ENCODE measurements at places on chromosomes 1 and 21. TPM values are rescaled to one million over a fixed set of nuclear protein-coding genes. Genes with fewer than 3 reads are reported as not detected.

The SEC16B gene
- total RNA-seq: 2.9 TPM

The ALDH4A1 gene
- 24.1 TPM for total RNA-seq

The KRTAP10-4 gene
- total RNA-seq: not detected

The KCND3 gene
- total RNA-seq: 11.1 TPM

The B3GALT6 gene
- total RNA-seq: 7.8 TPM

The OR2L2 gene
- not detected for total RNA-seq

The SPRR3 gene
- not detected for total RNA-seq

The TCHHL1 gene
- not detected for total RNA-seq

The GNAT2 gene
- not detected for total RNA-seq

The VPS13D gene
- total RNA-seq: 110 TPM

The CBR1 gene
- 55.6 TPM for total RNA-seq

The CRP gene
- not detected for total RNA-seq

The ORC1 gene
- total RNA-seq: 0.19 TPM

The LEFTY2 gene
- not detected for total RNA-seq

The OR6K3 gene
- not detected for total RNA-seq

The SYCP1 gene
- total RNA-seq: 0.33 TPM

The KRTAP20-4 gene
- total RNA-seq: not detected

The MPZL1 gene
- total RNA-seq: 45.9 TPM

The OR2T35 gene
- total RNA-seq: not detected

The CELA2A gene
- not detected for total RNA-seq

The SDHC gene
- total RNA-seq: 41.8 TPM

The NTRK1 gene
- total RNA-seq: 0.49 TPM

The CFH gene
- total RNA-seq: 432 TPM

The CD48 gene
- total RNA-seq: 10.4 TPM

The KRTAP21-2 gene
- total RNA-seq: not detected

The RSPO1 gene
- 9.9 TPM for total RNA-seq

The GIPC2 gene
- 4.9 TPM for total RNA-seq

The SPRR1A gene
- not detected for total RNA-seq

The WRAP73 gene
- 20.2 TPM for total RNA-seq

The CD1D gene
- 2.4 TPM for total RNA-seq

The SYT14 gene
- total RNA-seq: not detected

The FAM151A gene
- total RNA-seq: not detected

The HAO2 gene
- 0.49 TPM for total RNA-seq

The TLCD4 gene
- total RNA-seq: 22.7 TPM

The LENEP gene
- total RNA-seq: not detected

The DEPDC1 gene
- 0.19 TPM for total RNA-seq

The TSSK3 gene
- 2.9 TPM for total RNA-seq

The HIVEP3 gene
- 9.6 TPM for total RNA-seq

The FLVCR1 gene
- 4.6 TPM for total RNA-seq

The FCRL4 gene
- total RNA-seq: not detected

The NUDT4B gene
- 26.3 TPM for total RNA-seq

The VSIG8 gene
- not detected for total RNA-seq

The CD53 gene
- total RNA-seq: 81.8 TPM

The NFIA gene
- 111 TPM for total RNA-seq

The LCE3E gene
- not detected for total RNA-seq

The CHIA gene
- 3.6 TPM for total RNA-seq

The ADCY10 gene
- 0.22 TPM for total RNA-seq

The AMY1B gene
- total RNA-seq: not detected

The FHL3 gene
- total RNA-seq: 8.8 TPM

The ARMH1 gene
- total RNA-seq: 18.9 TPM

The SLC30A10 gene
- not detected for total RNA-seq

The KIF21B gene
- 2.1 TPM for total RNA-seq

The ANKRD65 gene
- total RNA-seq: 4.1 TPM

The NPL gene
- 16.2 TPM for total RNA-seq

The SPRR2G gene
- total RNA-seq: not detected

The FCN3 gene
- 32.3 TPM for total RNA-seq

The NPR1 gene
- total RNA-seq: 65.9 TPM

Data from subcutaneous adipose tissue (tissue), 4 donors.